Activated CD4-positive, alpha-beta T cell treated with anti-CD3 and anti-CD28 coated beads, Interleukin-2, Interleukin-6, amounts not matched to agents 100 ng/mL and 50 ng/mL, durations not matched to agents 16 hours and 8 hours (primary cell): ENCODE measurements at places on chromosomes 16 and 17.
A peak's percentile ranks its signal among the peaks of the same experiment; 100 is the strongest.

- DNase-seq = no peak
Measured at GRCh38 chr17:43579566-43580140, 33.5 kb upstream of the ETV4 start.

DNA sequence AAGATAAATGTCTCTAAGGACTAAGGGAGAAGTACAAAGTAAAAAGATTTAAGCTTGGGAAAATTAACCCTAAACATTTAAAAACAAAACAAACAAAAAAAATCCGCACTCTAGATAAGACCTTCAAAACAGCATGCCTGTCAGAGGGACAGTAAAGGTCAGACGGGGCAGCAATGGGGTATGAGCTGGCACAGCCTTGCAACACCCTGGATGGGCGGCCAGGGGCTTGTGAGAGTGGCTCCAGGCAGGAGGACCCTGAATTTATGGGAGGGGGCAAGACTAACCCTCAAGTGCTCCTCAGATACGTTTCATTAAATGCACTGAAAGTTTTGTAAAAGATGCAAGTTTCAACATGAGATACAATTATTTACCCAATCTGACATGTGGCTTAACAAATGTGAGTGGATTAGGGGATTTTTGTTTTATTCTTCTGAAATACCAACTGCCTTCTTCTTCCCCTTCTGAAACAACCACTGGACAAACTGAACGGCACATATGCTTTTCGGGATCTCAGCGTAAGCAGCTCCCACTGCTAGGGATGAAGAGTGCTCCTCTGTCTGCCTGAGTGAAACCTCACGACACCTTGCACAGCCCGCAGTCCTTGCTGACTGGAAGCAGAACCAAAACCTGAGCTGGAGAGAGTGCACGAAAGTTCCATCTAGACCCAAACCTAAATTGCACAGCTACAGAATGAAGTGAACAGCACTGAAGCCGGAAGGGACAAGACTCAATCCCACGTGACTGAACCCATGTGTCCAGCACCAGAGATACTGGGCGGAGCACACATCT, 128.4 kb downstream of the ANKRD11 start:
- DNase-seq = peak; percentile 70

DNA sequence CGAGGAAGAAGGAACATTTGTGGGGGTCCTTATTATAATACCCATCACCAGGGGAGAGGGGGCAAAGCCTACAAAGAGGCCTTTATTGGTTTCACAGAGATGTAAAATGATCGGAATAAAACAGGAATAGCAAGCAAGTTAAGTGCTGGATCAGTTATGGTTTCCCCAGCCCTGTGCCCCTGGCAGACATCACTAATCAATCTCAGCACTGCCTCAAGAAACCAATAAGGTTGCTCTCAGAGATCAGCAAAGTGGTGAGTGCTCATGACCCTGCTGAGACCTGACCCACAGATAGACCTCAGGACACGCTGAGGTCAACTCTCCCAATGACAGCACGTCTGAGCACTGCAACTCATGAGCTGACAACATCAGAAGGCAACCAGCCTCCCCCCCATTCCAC, 66.3 kb downstream of the ZNF423 start:
- no peak for DNase-seq

- DNase-seq = peak; percentile 4
Measured at GRCh38 chr16:3007957-3008689, 4.6 kb upstream of the CLDN9 start.
